ENCODE measurements at places on chromosomes 6 and 20.

GRCh38 chr6:46674410-46674809 lies 13.3 kb upstream of the TDRD6 start:
- no peak for DNase-seq

DNA sequence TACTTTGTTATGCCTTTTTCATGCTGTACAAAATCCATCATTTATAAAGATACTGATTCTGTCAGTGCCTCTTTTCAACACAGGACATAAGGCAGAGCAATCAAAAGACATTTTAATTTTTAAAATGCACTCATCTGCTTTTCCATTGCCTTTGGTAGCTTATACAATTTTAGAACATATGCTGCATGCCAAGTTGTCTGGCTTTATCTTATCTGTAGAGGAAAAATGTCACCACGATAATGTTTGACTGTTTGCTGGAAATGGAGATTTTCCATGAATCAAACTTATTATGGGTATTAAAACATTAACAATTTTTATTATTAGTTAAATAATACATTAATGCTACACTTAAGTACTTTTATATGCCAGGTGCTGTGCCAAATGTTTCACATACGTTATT lies 50.5 kb downstream of the NKAIN2 start:
- no peak for DNase-seq

- DNase-seq: no peak
These were observed 333.4 kb downstream of the BCKDHB start for GRCh38 chr6:80439721-80440470.

DNA sequence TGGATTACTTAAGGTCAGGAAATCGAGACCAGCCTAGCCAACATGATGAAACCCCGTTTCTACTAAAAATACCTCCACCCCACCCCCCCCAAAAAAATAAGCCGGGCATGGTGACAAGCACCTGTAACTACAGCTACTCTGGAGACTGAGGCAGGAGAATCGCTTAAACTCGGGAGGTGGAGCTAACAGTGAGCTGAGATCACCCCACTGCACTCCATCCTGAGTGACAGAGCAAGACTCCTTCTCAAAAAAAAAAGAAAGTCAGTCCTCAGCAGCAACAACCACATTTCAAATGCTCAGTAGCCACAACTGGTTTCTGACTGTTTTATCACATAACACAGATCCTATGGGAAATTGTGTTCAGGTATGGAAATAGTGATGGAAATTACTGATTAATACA lies 135.3 kb downstream of the HFE start:
- no peak for DNase-seq

DNA sequence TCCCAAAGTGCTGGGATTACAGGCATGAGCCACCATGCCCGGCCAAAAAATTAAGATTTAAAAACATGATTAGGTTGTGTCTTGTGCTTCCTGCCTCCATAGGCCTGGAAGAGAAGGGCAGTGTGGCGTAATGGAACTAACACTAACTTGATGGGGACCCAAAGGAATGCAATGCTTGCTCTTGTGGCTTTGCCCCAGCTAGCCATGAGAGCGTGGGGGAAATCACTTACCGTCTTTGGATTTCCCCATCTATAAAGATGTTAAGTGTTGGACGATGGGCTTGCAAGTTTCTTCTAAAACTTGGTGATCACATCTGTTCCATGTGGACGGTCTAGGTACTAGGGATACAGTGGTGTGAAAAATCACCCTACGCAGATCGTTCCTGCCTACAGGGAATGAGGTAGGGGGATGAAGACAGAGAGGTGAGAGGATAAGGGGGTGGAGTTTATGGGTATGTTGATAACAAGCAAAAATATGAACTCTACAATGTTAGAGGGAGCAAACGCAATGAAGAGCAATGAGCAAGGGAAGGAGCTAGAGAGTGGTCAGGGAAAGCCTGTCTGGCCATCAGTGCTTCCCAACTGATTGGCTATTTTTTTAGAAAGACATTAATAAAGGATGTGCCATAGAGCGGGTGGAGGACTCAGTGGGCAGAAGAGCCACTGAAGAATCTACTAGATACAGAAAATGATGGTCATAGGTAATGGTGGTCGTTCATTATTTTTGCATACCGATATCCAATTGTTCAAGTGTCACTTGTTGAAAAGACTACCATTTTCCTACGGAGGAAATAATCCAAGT lies 165.2 kb downstream of the BCAS1 start:
- DNase-seq: no peak

GRCh38 chr20:36303020-36303595 lies 3.0 kb upstream of the DLGAP4 start:
- DNase-seq: no peak

DNA sequence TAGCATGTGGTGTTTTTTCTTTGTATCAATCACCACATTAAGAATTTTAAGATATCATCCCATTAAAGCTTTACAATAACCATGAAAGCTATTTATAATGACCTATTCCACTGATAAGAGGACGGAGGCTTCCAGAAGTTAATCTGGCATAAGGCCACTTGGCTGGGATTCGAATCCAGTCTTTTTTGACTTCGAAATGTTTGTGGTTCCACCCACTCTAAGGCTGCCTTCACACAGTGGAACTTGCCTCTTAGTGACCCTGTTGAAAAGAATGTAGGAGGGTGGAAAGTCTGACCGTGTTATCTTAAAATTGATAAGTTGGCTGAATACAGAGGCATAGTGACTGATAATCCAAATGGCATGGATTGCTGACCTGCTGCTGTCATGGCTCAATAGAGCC lies 959.7 kb downstream of the KIF16B start:
- no peak for DNase-seq
